ENCODE measurements at places on chromosomes 5 and 9.
A peak's percentile ranks its signal among the peaks of the same experiment; 100 is the strongest.

DNA sequence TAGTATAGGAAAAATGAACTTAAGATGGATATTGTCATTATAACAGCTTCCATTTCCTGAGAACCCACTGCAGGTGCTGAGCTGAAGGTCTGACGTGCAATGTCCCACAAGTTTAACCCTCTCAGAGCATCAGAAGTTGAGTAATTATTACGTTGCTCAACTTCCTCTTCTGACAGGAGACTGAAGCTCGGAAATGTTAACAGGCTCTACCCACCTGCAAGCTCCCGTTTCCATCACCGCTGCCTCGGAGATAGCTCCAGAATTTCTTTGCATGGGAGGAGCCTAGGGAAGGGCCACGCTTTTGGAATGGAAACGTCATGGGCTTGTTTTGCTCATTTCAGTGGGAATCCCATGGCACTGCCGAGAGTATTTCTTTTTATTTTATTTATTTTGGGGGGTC is 1.0 kb upstream of the NTMT1 start:
- peak; percentile 59 for DNase-seq

- no peak for DNase-seq
These were observed 6.7 kb upstream of the BRINP1 start for GRCh38 chr9:119375892-119376291.

GRCh38 chr5:139794067-139794846 is 1.4 kb upstream of the PSD2 start:
- DNase-seq, result no peak

GRCh38 chr9:136342181-136343120 is 15.1 kb downstream of the GPSM1 start:
- peak; percentile 85 for DNase-seq

DNA sequence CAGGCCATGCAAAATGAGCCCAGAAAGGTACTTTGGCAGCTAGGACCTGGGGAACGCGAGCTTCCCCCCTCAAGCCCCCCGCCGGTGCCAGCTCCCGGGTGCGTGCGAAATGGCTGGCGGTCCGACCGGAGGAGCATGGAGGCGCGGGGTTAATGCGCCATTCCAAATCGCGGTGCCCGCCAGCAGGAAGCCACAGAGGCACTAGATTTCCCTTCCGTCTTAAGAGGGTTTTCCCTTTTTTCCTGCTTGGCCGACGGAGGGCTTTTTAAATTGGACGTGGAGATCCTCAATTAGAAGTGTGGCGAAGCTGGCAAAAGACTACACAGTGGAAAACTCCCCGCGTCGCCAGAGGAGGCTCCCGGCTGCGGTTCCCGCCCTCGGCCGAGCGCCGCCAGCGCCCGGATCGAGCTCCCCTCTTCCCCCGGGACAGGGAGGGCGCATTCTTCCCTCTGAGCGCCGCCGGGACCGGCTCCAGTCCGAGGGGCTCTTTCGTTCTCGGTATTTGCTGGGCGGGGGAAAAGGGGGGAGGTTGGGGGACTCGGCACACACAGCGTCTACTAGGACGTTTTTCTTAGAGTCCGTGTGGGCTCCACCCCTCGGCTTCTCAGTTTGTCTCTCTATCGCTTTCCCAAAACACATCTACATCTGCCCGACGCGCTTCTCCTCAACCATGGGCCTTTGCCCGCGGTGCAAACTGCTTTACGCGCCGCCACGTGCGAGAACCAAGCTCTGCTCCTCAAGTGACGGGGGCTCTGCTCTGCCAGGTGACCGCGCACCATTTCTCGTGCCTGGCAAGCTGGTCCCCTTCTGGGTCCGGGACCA is 3.0 kb downstream of the GDNF start:
- no peak for DNase-seq

DNA sequence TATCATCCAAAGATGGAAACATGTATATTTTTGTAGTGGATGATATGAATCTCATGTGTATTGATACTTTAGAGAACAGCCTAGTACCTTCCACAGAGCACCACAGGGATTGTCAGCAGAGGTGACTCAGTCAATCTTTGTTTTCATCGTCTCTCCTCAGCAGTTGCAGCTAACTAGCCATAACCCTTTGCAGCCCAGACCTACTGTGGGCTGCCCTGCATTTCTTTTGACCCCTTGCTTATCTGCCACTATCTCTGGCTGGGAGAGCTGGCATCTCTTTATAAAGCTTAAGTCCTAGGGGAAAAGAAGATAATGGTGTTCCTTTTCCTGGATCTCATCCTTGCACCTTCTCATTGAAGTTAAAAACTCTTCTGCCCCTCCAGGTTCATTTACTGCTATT is 28.7 kb downstream of the HMGCR start:
- no peak for DNase-seq

DNA sequence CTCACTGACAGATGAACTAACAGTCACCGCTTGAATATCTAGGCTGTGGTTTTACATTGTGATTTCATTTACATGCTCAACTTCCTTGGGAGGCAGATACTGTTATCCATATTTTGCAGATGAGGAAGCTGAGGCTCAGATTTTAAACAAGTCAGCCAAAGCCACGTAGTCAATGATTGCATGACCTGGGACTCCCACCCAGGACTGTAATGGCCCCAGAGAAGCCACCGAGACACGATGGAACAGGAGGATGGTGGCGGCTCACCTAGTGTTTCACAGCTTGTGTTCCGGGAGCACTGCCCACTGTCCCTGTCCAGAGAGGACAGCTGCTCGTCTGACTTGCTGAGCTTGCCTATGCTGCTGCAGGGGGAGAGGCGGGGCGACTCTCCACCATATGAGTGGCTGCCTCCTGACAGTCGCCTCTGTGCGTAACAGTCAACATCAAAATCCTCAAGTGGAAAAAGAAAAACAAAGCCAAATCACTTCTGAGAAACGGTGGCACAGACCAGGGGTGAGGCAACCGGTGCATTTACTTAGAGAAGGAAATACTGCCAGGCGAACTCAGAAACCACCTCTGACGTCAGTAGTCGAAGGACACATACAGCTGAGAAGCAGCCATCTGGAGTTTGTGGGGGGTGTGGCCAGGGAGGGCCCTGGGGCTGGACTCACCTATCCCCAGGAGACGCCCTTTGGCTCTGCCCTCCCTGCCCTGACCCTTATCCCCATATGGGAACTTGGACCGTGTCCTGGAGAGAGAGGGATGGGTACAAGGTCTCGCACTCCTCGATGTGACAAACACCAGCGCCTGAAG is 82.5 kb downstream of the PRRT1B start:
- DNase-seq, result peak; percentile 64

- no peak for DNase-seq
These were observed 76.4 kb downstream of the NDFIP1 start for GRCh38 chr5:142184988-142185387.

- DNase-seq, result no peak
These were observed 61.2 kb upstream of the CNOT6 start for GRCh38 chr5:180433032-180433422.

DNA sequence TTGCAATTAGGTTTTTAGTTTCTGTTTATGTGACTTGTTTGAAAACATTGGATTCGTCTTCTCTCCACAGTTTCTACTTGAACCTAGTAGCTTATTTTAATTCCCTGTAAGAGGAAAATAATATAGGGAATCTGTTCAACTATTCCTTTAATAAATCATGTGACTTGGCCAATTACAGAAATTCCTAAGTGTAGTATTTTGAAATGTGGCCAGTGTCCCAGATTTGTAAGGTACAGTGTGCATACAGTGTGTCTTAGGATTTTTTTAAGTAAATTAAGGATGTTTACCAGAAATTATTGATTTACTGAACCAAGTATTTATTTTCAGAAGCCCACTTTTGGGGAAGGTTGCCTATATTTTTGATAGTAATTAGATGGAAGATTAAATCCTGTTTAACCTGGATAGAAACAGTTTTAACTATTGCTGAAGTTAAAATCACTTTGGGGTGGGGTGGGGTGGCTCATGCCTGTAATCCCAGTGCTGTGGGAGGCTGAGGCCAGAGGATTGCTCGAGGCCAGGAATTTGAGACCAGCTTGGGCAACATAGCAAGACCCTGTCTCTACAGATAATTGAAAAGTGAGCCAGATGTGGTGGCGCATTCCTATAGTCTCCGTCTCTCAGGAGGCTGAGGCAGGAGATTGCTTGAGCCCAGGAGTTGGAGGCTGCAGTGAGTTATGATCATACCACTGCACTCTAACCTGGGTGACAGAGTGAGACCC is 36.9 kb downstream of the G3BP1 start:
- DNase-seq, result no peak

- no peak for DNase-seq
These were observed 13.2 kb downstream of the ATOX1 start for GRCh38 chr5:151745071-151745705.

GRCh38 chr9:13165236-13165945 is 114.1 kb downstream of the MPDZ start:
- DNase-seq, result no peak

DNA sequence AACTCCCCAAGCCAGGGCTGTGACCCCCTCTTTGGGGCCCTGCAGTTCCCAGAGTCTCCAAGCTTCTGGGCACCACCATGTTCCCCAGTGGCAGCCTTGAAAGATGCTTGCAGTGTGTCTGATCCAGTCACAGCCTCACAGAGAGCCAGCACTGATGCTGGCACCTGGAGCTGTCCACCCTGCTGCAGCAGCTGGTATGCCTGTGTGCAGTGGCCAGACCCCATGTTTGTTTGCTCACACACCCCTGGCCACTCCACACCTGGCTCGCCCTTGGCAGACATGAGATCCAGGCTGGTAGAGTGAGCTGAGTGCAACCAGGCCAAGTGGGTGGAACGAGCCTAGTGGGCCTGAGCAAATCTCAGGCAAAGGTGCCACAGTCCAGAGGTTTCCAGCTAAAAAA is 106.0 kb downstream of the C9orf50 start:
- DNase-seq, result no peak
